ENCODE measurements at places on chromosomes 13 and 19. TPM values are rescaled to one million over a fixed set of nuclear protein-coding genes. Genes with fewer than 3 reads are reported as not detected.

LRRC8E gene
- total RNA-seq = 15.2 TPM

GNG8 gene
- total RNA-seq = not detected

CATSPERD gene
- total RNA-seq = not detected

DENND1C gene
- not detected for total RNA-seq

LILRA6 gene
- total RNA-seq = not detected

BCAM gene
- total RNA-seq = 49.5 TPM

GIPC1 gene
- total RNA-seq = 43.5 TPM

NMRK2 gene
- not detected for total RNA-seq

KL gene
- not detected for total RNA-seq

ZGLP1 gene
- not detected for total RNA-seq

GRIK5 gene
- 0.07 TPM for total RNA-seq

LILRA1 gene
- not detected for total RNA-seq

LGALS14 gene
- not detected for total RNA-seq

TIMM29 gene
- 24.5 TPM for total RNA-seq

VAV1 gene
- not detected for total RNA-seq

PTGIR gene
- total RNA-seq = not detected

CEACAM1 gene
- total RNA-seq = 0.62 TPM

ZNF433 gene
- total RNA-seq = 7.4 TPM

ATP4A gene
- total RNA-seq = not detected

CDX2 gene
- total RNA-seq = not detected

B3GNT8 gene
- total RNA-seq = not detected

ONECUT3 gene
- not detected for total RNA-seq

SLC15A1 gene
- not detected for total RNA-seq

S1PR5 gene
- 10.3 TPM for total RNA-seq

PODNL1 gene
- 2.8 TPM for total RNA-seq

CEACAM7 gene
- not detected for total RNA-seq

ZNF570 gene
- 3.9 TPM for total RNA-seq

COMP gene
- not detected for total RNA-seq

TTC9B gene
- total RNA-seq = not detected

THAP8 gene
- 6.8 TPM for total RNA-seq

PSG6 gene
- 0.89 TPM for total RNA-seq

ZNF558 gene
- 4.5 TPM for total RNA-seq

LHFPL6 gene
- total RNA-seq = 39.0 TPM

FGF22 gene
- not detected for total RNA-seq

BRME1 gene
- 3.2 TPM for total RNA-seq

PSG11 gene
- total RNA-seq = 0.49 TPM

PSG1 gene
- 11.0 TPM for total RNA-seq

C13orf42 gene
- not detected for total RNA-seq

POLD1 gene
- total RNA-seq = 50.7 TPM

ZNF154 gene
- total RNA-seq = not detected

SPACA4 gene
- not detected for total RNA-seq

All from M059J (cell line).